ENCODE measurements at places on chromosomes 3 and 15.

DNA sequence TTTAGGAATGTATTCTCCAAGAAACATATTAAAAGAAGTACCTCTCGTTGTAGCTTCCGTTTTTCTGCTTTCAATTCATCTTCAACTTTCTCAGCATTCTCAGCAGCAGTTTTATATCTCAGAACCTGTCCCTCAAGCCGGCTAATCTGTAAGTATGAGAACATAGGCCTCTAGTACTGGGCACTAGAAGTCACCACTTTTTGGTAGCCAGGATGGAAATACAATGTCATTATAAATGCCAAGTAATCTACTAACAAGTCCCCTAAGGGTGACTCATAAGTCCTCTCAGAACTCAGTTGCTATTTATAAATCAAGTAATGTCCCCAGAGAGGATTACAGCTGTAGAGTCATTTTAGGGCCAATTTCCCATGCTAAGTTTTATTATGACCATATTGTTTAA, 61.1 kb downstream of the MLH1 start:
- DNase-seq = no peak

DNA sequence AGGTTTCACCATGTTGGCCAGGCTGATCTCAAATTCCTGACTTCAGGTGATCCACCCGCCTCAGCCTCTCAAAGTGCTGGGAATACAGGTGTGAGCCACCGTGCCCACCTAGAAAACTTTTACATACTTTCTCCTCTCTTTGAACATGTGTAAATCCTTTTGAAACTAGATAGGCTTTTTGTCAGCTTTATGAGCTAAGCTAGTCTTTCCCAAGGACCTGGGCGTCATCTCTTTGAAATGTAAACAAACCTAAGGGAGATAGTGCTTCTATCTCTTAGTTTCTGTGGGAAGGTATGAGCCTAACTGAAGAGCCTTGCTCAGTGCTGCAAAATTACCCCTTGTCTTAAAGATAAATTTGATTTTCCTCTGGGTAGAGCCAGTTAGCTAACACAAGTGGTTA, 4.8 kb downstream of the CX3CR1 start:
- DNase-seq = no peak

DNA sequence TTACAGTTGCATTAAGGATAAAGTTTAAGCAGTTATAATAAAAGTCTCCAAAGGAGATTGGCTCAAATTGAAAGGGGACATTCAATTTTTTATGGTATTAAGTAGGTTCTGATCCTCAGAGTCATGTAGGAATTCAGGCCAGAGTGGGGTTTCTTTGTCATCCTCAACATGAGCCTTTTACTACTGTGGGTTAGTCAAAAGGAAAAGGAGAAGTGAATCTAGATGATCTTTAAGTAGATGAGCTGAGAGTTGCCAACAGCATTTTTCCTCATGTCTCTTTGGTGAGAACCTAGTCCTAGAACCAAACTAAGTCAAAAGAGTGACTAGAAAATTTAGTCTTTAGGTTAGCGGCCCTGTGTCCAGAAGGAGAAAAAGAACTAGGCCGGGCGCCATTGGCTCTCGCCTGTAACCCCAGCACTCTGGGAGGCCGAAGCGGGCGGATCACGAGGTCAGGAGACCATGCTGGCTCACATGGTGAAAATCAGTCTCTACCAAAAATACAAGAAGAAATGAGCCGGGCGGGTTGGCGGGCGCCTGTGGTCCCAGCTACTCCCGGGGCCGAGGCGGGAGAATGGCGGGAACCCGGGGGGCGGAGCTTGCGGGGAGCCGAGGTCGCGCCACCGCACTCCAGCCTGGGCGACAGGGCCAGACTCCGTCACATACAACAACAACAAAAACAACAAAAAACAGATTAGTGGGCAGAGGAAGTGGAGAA, 4.2 kb upstream of the CHL1 start:
- DNase-seq = no peak

- DNase-seq = no peak
These were observed 29.6 kb upstream of the RPL32 start for GRCh38 chr3:12870942-12871341.

GRCh38 chr3:86973440-86973839, 17.5 kb downstream of the VGLL3 start:
- DNase-seq = no peak

DNA sequence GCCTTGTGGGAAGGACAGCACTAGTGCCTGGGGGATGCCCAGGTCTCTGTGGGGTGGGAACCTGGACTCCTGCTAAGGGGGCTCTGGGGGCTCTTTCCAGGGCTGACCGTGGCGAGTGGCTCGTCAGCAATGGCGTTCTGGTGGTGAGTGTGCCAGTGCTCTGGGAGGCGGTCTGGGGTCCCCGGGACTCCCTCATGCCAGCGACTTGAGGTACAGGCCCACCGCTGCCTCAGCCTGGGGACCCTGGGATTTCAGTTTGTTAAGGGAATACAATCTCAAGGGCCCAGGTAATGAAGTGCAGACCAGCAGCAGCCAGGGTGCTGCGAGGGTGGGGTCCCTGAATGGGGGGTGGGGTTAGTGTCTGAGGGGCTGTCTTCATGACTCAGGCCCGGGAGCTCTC, 2.5 kb downstream of the PLA2G4B start:
- no peak for DNase-seq

DNA sequence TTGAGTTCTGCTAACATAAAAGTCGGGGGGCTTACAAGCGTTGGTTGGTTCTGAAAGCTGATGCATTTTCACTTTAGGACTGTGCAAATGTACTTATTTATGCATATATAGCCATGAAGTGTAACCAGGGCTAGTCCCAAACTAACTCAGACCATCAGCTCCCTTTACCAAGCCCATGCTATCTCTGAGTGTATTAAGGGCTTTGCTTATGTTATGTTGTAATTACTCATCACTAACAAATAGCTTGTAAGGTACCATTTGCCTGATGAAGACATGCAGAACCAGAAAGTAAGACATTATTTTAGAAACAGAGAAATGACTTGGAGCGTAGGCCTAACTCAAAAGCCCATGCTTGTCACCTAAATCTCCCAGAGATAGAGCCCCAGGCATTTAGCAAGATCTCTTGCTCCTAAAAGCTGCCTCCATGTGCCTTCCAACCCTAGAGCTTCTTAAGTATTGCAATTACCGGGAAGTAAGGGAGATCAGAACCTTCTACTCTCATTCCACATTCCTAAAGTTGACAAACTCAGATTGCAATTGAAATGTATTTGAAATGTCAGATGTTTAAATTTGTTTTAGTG, 362.9 kb upstream of the RBMS3 start:
- no peak for DNase-seq

GRCh38 chr15:69854001-69854400, 243.7 kb downstream of the TLE3 start:
- DNase-seq = no peak

DNA sequence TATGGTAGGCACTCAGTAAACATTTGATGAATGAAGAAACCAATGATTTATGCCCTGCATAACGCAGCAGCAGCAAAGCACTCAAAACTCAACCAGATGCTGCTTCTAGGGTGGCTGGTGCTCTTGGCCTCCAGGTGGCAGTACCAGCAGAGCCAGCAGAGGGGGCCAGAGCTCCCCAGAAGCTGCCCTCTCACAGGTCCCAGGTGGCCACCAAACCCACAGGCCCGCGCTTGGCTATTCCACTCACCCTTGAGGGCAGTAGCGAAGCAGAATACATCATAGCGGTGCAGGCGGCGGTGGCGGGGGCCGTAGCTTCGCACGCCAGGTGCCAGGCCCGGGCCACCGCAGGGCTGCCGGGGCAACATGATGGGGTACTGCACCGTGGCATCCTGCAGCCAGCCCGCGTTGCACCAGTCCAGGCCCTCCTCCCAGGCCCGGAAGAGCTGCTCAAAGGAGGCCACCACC, 16.6 kb downstream of the HAPLN3 start:
- DNase-seq = peak; percentile 64

- DNase-seq = no peak
These were observed 28.1 kb downstream of the ATRIP start for GRCh38 chr3:48474619-48475018.

DNA sequence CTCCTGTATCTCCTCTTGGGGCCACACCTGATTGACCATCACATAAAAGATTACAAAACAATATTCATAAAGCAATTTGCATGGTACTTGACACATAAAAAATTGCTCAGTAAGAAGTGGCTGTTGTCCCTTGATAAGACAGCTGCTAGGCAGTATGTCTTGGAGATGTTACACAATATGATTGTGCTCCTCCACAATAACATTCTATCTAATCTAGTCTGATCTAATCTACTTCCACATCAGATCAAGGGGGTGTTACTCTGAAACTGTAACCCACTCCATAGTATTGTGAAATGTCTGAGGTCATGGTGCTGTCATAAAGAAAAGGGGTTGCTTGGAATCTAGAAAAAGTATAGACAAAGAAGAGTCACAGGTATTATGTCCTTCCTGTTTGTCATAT, 23.4 kb upstream of the AQP9 start:
- DNase-seq = no peak

GRCh38 chr15:47507221-47507985, 209.9 kb upstream of the SEMA6D start:
- no peak for DNase-seq

DNA sequence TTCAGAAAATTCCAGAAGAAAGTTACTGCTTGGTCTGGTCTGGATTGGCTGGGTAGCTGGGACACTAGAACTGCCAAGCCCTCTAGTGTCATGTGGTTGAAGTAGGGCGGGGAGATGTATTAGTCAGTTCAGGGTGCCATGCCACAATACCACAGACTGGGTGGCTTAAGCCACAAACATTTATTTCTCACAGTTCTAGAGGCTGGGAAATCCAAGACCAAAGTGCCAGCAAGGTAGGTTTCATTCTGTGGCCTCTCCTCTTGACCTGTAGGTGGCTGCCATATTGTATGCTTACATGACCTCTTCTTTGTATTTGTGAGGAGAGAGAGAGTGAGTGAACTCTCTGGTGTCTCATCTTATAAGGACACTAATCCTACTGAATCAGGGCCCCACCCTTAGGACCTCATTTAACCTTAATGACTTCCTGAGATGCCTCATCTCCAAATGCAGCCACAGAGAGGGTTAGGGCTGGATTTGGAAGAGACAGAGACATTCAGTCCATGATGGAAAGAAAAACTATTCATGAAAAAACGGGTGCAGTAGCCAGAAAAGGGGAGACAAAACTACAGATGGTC, 18.1 kb upstream of the ZSCAN2 start:
- DNase-seq = no peak

DNA sequence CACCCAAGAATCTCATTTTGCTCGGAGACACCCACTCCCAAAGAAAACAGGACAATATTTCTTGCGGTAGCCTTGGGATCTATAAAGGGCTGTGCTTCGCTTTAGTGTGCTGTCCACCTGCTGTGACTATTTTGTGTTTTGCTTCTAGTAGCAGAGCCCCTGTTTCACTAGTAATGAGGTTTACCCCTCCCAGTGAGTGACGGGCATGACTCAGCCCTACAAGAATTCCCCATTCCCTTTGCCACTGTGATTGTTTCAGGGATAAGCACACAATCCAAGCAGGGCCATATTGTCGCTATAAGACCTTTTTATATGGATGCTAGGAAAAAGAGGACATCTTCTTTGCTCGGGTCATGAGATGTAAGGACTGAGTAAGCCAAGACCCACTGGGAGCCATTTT, 62.5 kb upstream of the FOXB1 start:
- peak; percentile 32 for DNase-seq

DNA sequence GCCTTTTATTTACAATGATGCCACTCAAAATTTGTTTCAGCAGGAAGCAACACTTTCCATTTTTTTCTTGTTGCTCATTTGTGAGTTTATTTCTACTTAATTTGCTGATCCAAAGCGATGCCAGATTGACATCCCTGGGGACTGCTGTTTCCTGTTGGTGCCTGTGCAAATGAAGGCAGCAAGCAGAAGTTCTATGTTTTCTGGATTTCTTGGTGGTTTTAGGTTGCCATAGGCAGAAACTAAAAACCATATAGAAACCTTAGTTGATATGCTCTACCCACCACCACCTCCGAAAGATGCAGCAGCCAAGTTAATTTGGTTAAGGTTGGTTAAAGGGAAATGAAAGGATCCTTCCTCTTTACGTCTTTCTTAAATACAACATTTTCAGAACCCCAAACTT, 356.2 kb downstream of the RBMS3 start:
- no peak for DNase-seq

DNA sequence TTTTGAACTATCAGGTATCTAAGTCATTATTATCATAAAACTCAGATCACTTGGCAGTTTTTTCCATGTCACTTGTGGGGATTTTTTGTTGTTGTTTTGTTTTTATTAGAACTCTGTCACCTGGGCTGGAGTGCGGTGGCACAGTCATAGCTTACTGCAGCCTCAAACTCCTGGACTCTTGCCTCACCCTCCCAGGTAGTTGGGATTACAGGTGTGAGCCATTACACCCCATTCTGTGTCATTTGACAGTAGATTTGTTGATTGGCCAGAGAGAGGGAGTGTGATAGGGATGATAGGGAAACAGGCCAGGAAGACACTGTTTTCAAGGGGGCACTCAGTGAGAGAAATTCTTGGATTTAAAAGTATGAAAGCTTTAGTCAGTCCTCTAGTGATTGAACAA, 54.7 kb upstream of the SCAANT1 start:
- no peak for DNase-seq

GRCh38 chr15:20356444-20356910, 185.1 kb downstream of the GOLGA6L6 start:
- DNase-seq = no peak

DNA sequence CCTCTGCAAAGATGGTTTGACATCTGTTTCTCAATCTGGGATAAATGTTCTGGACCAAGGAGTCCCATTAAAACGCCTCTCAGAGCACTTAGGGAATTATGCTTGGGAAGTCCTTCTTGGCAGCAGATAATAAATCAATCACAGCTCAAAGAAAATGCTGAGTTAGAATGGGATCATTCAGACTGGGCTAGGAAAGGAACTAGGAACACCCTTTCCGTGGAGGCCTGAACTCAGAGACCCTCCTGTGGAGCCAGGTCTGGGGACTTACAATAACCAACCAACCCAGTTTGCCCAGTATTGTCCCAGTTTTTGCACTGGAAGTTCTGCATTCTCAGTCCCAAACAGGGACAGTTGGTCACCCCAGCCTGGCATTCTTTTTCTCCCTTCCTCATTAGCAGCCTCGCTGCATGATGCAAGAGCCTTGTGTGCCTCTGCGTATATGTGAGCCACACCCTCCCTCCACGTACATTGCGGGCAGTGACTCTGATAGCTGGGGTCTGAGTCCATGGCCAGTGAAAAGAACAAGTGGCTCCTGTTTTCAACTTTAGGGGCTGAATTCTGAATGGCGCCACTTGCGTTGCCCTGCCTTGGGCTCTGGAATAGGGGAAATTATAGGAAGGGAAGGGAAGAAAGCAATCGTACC, 88.7 kb downstream of the SEMA5B start:
- DNase-seq = no peak

DNA sequence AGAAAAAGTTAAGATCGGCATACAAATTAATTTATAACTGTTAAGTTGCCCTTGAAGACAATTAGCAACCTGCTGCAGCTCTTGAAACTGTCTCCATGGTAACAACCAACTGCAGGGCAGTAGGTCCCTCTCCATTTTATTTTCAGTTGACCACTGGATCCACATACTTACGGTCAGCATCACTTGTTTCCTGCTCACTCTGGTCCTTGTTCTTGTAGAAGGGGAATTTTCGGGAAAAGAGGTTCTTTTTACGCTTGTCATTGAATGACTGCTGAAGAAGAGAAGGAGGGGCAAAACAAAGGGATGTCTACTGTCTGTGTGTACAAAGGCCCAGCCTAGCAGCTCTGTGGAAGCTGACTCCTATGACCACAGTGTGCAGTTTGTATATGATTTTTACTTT, 46.8 kb upstream of the MELTF start:
- DNase-seq = no peak

GRCh38 chr3:165206454-165207266, 10.5 kb upstream of the SLITRK3 start:
- peak; percentile 45 for DNase-seq

GRCh38 chr3:103963599-103963998, 1403.1 kb upstream of the ALCAM start:
- DNase-seq = no peak
